Endothelial cell (in vitro differentiated cells): ENCODE measurements at places on chromosomes 12 and 14.

DNA sequence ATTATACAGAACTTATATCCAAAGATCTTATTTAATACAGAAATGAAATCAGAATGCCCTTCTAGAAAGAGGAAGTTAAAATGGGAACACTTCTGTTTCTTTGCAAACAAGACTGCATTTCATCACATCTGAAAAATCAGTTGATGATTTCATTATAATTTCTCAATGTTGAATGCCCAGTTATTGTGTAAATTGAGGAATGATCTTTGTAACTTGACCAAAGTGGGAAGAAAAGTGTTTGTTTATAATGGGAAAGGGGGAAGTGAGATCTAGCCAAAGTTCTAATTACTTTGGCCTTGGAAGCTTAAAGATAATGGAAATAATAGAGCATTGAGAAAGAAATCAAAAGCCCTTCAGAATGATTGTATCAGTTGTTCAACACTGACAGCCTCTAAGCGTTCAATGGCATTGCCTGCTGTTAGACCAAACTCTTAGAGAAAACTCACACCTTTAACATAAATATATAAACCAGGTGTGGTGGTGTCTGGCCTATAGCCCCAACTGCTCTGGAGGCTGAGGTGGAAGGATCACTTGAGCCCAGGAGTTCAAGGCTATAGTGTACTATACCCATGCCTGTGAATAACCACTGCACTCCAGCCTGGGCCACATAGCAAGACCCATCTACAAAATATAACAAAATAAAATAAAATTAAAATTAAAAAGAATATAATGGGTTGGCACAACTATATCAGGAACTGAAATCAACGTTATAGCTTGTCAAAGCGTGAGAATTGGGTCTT is 9.9 kb upstream of the LYZ start:
- DNase-seq: no peak

GRCh38 chr14:56474419-56475022 is 105.1 kb upstream of the TMEM260 start:
- peak; percentile 48 for DNase-seq

DNA sequence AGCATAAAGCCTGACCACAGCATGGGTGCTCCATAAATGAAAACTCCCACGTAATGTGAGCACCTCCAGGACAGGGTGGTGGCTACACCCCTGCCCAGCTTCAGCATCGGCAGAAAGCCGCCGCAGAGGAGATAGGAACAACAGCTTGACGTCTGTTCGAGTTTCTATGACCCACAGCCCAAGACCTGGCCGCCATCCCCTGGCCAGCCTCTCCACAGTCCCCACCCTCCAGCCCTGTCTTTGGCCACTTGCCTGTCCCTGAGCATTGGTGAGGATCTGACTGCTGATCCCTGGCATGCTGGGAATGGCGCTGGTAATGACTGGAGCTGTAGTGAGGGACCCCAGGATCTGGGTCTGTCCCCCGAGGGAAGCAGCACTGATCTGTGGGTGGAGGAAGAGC is 21.3 kb downstream of the POU6F1 start:
- no peak for DNase-seq

- no peak for DNase-seq
Measured at GRCh38 chr12:113292091-113292490, 42.8 kb downstream of the SLC8B1 start.

- DNase-seq: no peak
Measured at GRCh38 chr14:92945959-92946846, 23.3 kb downstream of the CHGA start.

- no peak for DNase-seq
Measured at GRCh38 chr12:132422040-132422380, 67.9 kb upstream of the FBRSL1 start.

DNA sequence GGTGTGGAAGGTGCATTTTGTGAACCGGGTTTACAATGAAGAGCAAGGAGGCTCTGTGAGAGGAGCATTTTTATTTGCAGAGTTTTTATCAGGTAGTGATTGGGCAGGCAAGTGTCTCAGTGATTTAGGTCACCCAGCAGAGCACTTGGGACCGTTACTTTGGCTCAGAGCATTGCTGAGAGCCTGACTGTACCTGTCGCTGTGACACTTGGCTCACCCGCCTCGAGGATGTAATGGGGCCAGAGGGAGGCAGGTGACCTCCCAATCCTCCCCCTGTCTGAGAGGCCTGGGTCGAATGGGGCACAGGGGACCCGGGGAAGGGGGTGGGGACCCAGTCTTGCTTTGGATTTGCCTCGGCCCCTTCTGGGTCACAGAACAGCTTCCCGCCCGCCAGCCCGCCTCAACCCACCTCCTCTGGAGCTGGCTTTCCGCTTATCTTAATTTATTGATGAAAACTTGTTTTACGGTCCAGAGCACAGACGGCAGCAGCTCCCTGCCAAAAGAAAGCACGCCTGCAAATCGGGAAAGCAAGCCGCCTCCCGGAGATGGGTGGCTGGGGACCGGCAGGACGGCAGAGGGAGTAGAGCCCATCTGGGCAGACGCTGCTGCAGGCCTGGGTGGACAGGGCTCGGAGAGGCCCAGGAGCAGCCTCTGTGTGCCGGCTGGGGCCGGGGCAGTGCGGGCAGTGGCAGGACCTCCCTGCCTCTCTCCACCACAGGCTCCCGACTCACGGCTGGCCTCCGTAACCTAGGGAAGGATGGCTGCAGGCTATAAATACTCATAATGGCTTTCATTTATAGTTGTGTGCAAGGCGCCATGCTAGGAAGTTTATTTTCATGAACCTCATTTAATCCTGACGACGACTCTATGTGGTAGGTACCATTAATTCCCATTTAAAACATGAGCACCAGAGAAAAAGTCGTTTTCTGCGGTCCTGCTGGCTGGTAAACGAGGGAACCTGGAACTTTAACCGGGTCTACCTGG is 187.1 kb downstream of the TSPAN9 start:
- no peak for DNase-seq

GRCh38 chr12:6049587-6049986 is 74.9 kb downstream of the VWF start:
- no peak for DNase-seq

GRCh38 chr12:120905856-120906384 is 1.8 kb upstream of the SPPL3 start:
- DNase-seq: no peak

GRCh38 chr12:92740411-92740810 is 37.6 kb downstream of the PLEKHG7 start:
- no peak for DNase-seq

DNA sequence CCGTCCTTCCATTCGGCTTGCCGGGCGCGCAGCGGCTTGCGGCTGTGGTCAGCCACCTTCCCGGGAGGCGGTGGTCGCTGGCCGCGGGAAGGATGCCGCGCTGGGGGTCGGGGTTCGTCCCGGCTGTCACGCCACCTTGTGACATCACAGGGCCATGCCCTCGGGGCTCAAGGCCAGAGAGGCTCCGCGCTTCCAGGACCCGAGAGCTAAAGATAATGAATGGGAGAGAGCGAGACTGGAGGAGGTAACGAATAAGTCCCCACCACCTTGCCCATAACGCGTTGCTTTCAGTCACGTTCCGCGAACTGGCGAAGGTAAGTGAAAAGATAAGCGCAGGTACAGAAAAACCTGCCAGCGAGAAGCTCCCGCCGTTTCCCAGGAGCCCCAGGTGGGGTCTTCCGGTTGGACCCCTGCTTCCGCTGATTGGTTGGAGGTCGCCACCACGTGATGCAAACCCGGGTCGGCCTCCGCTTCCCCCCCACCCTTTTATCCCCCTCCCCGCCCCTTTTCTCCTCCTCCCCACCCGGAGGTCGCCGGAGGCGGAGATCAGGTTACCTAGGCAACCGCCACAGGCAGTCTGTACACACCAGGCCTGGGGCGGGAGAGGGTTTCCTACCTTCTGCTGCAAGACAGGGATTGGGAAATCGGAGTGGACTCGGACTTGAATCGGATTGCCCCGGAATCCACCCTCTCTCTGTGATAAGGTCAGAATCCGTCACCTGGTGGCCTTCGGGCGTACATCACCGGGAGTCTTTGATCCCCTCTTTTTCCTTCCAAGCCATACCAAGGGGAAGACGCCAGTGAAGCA is at the start of gene LRRC9:
LRRC9 (plus strand) TSS at position 575 of the 808 bp plus-strand sequence.
- peak; percentile 84 for DNase-seq

- DNase-seq: no peak
Measured at GRCh38 chr12:1338483-1339177, 255.8 kb downstream of the FBXL14 start.

DNA sequence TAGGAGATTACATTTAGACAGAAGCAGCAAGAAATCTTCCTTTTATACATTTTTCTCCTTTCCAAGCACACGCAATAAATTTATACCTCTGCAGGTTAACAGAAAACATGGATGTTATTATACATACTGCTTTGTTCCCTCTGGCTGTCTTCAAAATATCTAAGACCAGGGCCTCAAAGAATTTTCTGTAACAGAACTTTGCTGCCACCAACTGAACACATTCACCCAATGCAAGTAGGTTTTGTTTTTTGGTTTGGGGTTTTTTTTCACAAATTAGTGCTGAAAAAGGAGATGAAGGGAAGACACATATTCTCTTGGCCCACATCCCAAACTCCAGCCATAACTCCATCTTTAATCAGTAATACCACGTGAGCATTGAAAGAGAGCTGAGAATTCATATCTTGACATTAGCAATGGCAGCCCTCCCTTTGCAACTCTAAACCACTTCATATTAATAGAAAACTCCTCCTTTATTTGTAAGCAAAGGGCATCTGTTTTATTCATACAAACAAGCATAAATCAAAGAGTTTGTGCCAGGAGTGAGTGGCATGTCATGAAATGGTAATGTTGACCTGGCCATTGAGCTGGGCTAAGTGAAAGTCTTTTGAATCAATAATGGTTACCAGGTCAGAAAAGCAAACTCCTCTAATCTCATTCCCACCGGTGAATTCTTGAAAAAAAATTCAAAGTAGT is 150.8 kb upstream of the FSCB start:
- DNase-seq: peak; percentile 12

- DNase-seq: no peak
Measured at GRCh38 chr12:74689071-74689655, 151.5 kb downstream of the ATXN7L3B start.

- DNase-seq: no peak
Measured at GRCh38 chr12:92612611-92613010, 90.2 kb upstream of the PLEKHG7 start.

- DNase-seq: no peak
Measured at GRCh38 chr12:66467932-66468331, 165.6 kb downstream of the HELB start.

DNA sequence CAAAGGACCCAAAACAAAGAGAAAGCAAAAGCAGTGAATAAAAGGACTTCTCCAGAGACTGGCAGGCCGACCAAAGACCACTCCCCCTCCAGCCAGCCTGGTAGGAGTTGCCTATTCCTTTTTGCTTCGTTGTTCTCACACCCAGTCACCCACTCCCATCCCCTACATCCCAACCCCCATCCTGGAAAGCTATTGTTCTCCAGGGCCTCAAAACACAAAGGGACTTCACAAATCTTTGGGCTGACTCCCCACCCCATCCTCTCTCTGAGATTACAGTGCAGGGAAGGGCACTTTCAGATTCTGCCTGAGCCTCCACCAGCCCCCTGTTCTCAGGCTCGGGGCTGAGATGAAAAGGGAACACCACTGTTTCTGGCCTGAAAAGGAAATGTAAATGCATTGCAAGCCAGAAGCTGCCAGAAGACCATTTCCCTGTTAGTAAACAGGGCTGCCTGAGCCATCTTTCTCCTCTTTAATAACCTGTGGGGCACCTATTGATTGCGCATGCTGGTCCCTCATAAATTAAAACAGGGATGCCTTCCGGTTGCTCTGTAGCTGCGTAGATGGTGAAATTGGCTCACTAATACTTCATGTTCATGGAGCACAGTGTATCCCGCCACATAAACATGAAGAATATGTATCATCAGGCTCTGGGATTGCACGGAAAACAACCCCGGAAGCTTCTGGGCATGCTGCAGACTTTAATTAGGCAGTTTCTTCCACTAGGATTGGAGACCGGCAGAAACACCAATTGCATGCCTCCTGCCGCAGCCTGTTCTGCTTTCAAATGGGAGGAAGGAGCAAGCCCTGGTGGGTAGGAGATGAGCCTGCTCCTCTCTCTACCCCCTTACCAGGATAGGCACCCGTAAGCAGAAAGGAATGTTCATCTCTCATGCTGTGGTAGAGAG is 130.3 kb upstream of the FUT8 start:
- peak; percentile 46 for DNase-seq

DNA sequence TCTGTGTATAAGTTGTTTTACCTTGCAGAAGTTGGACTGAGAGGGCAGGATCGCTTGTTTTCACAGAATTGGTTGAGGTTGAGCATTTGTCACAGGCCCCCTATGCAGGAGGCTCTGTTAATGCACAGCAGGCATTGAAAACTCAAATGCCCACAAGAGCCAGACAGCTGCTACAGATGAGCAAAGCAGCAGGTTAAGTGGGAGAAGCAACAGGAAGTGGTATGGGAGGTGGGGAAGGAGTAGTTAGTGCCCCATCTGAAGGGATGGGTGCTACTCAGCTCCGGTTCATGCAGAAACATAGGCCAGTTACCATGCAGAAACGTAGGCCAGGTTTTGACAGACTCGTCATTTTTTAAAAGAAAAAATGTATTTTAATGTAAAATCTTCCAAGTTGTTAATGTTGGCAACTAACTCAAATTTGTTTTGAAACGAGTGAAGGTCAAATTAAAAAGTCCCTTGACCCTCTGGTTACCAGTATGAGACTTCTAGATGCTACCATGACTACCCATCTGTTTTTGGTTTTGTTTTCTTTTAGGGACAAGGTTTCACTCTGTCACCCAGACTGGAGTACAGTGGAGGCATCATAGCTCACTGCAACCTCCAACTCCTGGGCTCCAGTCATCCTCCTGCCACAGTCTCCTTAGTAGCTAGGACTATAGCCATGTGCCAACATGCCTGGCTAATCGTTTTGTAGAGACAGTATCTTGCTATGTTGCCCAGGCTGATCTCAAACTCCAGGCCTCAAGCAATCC is 84.7 kb upstream of the FRMD6 start:
- DNase-seq: no peak

DNA sequence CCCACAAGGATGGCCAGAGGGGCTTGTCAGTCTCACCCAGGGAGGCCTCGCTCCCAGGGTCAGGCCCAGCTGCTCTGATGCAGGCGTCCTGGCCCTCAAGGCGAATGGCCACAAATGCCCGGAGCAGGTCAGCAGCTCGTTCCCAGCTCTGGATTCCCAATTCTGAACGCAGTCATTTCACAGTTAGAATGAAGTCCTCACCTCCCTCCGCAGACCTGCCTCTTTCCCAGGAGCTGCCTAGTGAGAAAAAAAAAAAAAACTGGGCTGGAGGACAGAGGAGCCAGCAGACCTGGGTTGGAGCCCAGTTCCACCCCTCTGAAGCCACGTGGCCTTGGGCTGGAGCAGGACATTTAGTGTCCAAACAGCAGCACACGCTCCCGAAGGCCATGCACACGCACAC is 62.2 kb upstream of the DIO3 start:
- DNase-seq: no peak

GRCh38 chr12:51265024-51265423 is 5.2 kb downstream of the SMAGP start:
- no peak for DNase-seq
